ENCODE measurements at places on chromosomes 6 and 20. TPM values are rescaled to one million over a fixed set of nuclear protein-coding genes. Genes with fewer than 3 reads are reported as not detected.

The NKAIN2 gene
- total RNA-seq = 0.30 TPM

The ID1 gene
- 112 TPM for total RNA-seq

The BTBD3 gene
- 30.4 TPM for total RNA-seq

The TFAP2A gene
- total RNA-seq = 0.29 TPM

DNA sequence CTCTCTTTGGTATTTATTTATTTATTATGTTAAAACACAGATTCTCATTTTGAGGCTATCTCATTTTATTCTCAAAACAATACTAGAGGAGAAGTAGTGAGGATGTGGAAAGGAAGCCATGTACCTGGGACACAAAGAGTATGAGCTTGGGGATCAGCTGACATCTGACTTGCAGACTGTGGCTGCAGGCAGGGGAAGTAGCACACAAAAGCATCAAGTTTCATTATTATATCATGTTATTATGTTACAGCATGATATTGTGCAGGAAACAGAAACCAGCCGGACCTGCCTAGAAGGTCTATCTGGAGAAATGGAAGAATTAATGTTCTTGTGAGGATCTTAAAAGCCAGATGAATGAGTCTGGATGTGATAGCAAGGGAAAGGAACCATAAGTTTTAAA lies 248.2 kb downstream of the KHDC1L start:
- H3K36me3 ChIP-seq = no peaks in the 10 kb centered on the region
- H3K27ac ChIP-seq = no peak overlapping the region
- H3K4me3 ChIP-seq = no peak overlapping the region
- no peaks in the 10 kb centered on the region for H3K27me3 ChIP-seq
- no peaks in the 10 kb centered on the region for H3K4me1 ChIP-seq

DNA sequence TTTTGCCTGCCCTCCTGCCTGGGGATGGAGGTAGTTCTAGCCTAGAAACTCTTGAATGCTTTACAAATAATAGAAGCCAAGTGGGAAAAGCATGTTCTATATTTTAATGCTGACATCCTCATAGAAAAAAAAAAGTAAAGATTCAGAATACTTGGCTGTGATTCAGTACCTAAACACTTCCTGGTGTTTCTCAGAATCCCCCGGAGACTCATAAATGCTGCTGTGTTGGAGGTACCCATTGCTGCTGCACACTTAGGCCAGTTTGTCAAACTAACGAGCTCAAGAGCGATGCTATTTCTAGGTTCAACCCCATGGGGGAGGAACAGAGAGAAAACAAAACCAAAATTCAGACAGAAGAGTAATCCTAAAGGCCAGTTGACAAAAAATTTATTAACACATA lies 38.8 kb upstream of the ZFP64 start:
- H3K27ac ChIP-seq = no peak overlapping the region
- no peak for DNase-seq
- no peak overlapping the region for H3K4me3 ChIP-seq
- H3K36me3 ChIP-seq = no peaks in the 10 kb centered on the region

DNA sequence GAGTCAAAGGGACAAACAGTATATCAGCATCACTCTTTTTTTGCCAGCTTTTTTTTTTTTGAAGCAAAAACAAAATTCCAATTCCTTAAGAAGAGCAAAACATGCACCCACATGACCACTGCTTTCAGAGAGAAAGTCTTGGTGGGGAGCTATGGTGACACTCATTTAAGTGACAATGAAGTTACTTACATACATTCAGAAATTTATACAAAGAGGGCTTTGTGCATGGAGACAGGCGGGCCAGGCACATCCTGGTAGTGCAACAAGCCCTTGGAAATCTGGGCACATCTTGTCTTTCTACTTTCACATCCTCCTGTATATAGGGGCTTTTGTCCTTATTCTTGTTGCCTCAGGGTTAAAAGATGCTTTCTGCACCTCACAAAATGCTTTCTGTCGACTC lies 55.9 kb downstream of the IL22RA2 start:
- no peaks in the 10 kb centered on the region for H3K36me3 ChIP-seq
- no peaks in the 10 kb centered on the region for H3K27me3 ChIP-seq
- H3K4me3 ChIP-seq = no peak overlapping the region
- no peak overlapping the region for H3K27ac ChIP-seq

DNA sequence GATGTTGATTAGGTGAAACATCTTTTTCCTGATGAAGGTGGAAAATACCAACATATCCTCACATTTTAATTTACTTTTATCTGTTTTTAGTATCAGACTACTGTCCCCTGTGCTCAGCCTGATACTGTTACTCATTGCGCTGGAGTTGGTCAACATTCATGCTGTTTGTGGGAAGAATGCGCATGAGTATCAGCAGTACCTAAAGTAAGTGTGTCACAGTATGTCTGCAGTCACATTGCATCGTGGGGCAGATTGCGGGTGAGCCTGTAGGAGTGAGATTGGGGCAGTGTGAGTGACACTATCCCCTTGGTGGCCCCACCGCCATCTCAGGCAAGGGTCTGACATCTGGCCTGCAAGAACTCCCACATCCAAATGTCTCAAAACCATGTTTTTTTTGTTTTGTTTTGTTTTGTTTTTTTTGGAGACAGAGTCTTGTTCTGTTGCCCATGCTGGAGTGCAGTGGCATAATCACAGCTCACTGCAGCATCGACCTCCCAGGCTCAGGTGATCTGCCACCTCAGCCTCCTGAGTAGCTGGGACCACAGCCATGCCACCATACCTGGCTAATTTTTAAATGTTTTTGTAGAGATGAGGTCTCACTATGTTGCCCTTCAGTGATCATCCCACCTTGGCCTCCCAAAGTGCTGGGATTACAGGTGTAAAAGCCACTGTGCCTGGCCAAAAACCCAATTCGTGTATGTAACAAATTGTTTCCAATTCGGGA lies 27.8 kb downstream of the ERMARD start:
- H3K36me3 ChIP-seq = peaks cover 51% of the 10 kb centered on the region
- no peaks in the 10 kb centered on the region for H3K4me1 ChIP-seq
- H3K4me3 ChIP-seq = no peak overlapping the region
- no peaks in the 10 kb centered on the region for H3K27me3 ChIP-seq

- no peak overlapping the region for H3K4me3 ChIP-seq
- no peak overlapping the region for H3K27ac ChIP-seq
- H3K36me3 ChIP-seq = no peaks in the 10 kb centered on the region
Observed at GRCh38 chr6:29576056-29576455, 8.9 kb upstream of the OR2H2 start.

DNA sequence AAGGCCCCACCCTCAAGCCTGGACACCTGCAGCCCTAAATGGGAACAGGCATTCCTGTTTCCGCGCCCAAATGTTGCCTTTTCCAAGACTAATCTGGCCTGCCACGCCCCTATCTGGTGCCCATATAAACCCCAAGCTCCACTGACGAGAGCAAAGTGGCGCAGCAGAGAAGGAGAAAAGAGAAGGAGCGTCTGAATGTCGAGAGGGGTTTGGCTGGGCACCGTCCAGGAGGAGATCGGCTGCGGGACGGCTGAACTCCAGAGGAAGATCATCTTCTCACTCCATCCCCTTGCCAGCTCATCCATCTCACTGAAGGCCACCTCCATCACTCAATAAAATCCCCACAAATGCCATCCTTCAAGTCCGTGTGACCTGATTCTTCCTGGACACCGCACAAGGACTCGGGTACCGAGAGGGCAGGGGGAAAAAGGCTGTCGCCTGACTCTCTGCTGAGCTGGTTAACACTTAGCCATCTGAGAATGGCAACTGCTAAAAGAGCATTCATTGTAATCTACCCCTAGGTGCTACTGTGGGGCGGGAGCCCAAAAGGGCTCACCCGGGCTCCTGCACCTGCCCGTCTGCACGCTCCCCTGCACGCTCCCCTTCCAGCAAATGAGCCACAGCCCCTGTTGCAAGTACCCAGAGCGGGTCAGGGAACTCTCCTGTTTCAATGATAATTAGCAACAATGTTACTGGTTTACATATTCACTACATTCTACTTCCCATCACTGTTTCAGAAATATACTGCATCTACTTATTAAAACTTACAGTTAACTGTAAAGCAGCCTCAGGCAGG lies 23.5 kb downstream of the TAF4 start:
- DNase-seq = no peak
- no peak overlapping the region for H3K4me3 ChIP-seq
- H3K27ac ChIP-seq = no peak overlapping the region
- no peaks in the 10 kb centered on the region for H3K27me3 ChIP-seq

GRCh38 chr6:149752600-149753373 lies 3.2 kb downstream of the PCMT1 start:
- H3K27ac ChIP-seq = no peak overlapping the region
- H3K4me3 ChIP-seq = no peak overlapping the region
- no peaks in the 10 kb centered on the region for H3K36me3 ChIP-seq
- no peak for DNase-seq
- peaks cover 48% of the 10 kb centered on the region for H3K4me1 ChIP-seq
- no peaks in the 10 kb centered on the region for H3K27me3 ChIP-seq

DNA sequence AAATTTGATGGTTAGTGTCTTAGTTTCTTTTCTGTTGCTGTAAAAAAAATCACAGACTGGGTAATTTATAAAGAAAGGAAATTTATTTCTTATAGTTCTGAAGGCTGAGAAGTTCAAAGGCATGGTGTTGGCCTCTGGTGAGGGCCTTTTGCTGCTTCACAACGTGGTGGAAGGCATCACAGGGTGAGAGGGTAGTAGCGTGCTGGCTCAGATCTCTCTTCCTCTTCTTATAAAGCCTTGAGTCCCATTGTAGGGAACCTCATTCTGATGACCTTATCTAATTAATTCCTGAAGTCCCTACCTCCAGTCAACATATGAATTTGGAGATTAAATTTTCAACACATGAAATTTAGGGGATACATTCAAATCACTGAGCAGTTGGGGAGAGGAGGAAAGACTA lies 62.0 kb downstream of the ARID1B start:
- H3K4me1 ChIP-seq = peaks cover 55% of the 10 kb centered on the region
- no peaks in the 10 kb centered on the region for H3K36me3 ChIP-seq
- H3K27me3 ChIP-seq = no peaks in the 10 kb centered on the region
- DNase-seq = no peak
- H3K4me3 ChIP-seq = no peak overlapping the region
- H3K27ac ChIP-seq = peak overlapping the region; percentile 56
